ENCODE measurements at places on chromosomes 2 and 18.
A peak's percentile ranks its signal among the peaks of the same experiment; 100 is the strongest.

- no peak for DNase-seq
Observed at GRCh38 chr2:143524559-143525401, 395.6 kb downstream of the ARHGAP15 start.

DNA sequence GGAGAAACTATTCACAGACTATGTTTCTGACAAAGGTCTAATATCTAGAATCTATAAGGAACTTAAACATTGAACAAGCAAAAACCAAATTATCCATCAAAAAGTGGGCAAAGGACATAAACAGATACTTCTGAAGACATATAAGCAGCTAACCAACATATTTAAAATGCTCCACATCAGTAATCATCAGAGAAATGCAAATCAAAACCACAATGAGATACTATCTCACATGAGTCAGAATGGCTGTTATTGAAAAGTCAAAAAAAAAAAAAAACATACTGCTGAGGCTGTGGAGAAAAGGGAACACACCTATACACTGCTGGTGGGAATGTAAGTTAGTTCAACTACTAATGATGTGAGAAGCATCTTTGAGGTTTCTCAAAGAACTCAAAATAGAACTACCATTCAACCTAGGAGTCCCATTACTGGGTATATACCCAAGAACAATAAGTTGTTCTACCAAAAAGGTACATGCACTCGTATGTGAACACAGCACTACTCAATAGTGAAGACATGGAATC is 220.4 kb upstream of the TFPI start:
- no peak for DNase-seq

DNA sequence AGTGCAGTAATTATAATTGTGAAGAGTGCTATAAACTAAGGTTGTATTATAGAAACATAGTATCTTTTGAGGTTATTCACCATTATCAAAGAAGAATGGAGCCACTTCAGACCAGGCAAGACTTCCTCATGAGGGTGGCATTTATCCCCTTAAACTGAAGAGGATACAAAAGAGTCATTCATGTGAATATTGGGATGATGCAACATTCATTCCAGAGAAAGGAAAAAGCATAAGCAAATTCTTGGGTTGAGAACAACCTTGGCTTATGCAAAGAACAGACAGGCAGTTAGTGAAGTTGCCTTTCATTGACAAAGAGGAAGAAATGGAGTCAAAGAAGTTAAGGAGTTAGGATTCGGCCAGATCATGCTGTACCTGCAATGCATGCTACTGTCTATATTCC is 682.5 kb downstream of the MBD2 start:
- no peak for DNase-seq

DNA sequence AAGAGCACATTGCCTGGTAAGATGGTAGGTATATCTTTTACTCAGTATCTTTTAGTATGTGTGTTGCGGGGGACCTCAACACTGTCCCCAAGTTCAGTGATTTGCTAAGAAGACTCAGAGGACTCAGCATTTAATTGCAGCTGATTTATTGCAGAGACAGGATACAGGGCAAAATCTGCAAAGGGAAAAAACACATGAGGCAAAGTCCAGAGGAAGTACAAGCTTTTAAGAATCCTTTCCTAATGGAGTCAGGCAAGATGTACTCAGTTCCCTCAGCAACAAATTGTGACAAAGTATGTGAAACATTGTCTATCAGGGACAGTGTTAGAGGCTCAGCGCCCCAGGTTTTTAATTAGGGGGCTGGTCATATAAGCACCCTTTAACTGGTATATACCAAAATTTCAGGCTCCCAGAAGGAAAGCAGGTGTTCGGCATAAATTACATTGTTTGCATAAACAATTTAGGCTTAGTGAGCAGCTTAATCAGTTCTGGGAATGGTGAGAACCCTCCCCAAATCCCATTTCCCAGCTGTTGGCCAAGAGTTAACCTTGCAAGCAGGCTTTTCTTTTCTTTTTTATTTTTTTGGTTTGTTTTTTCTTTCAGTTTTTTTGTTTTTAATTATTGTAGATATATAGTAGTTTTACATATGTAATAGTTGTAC is 41.7 kb downstream of the RAB3GAP1 start:
- no peak for DNase-seq

DNA sequence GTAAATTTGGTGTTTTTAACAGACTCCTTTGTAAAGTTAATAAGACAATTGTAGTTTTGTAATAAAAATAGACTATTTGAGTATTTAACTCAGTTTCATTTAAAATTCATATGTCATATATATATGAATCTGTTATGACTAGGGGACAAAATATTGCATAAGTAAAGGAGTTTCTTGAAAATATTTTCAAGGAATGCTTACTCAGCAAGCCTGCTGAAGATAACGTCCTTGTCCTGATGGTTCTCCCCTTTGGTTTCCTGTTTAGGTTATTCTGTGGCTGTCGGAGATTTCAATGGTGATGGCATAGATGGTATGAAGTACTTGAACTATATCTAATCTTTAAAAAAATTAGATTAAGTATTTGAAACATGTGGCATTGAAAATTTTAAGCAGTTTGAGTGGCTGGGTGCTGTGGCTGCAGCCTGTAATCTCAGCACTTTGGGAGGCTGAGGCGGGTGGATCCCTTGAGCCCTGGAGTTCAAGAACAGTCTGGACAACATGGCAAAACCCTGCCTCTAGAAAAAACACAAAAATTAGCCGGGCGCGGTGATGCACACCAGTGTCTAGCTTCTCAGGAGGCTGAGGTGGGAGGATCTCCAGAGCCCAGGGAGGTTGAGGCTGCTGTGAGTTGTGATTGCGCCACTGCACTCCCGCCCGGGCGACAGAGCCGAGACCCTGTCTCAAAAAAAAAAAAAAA is 47.1 kb downstream of the ITGAV start:
- DNase-seq, result no peak

- no peak for DNase-seq
Observed at GRCh38 chr2:135074216-135074615, 22.1 kb downstream of the RAB3GAP1 start.

- DNase-seq, result no peak
Observed at GRCh38 chr2:153101187-153101586, 377.4 kb downstream of the RPRM start.

DNA sequence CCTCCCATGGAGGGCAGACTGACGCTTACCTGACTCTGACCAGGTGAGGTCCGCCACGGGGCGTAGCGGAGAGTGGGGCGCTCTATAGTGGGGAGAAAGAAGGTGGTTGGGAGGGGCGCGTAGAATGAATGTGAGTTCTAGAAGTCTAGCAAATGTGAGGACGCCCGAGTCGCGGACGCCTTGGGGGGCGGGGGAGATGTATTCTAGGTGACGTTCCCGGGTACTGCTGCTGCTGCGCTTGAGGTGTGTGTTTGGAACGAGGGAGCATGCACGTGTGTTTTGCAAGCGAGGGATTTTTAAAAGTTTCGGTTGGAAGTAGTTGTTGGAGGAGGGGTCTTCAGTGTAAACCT is 758 bp downstream of the RIF1 start:
- peak; percentile 33 for DNase-seq

DNA sequence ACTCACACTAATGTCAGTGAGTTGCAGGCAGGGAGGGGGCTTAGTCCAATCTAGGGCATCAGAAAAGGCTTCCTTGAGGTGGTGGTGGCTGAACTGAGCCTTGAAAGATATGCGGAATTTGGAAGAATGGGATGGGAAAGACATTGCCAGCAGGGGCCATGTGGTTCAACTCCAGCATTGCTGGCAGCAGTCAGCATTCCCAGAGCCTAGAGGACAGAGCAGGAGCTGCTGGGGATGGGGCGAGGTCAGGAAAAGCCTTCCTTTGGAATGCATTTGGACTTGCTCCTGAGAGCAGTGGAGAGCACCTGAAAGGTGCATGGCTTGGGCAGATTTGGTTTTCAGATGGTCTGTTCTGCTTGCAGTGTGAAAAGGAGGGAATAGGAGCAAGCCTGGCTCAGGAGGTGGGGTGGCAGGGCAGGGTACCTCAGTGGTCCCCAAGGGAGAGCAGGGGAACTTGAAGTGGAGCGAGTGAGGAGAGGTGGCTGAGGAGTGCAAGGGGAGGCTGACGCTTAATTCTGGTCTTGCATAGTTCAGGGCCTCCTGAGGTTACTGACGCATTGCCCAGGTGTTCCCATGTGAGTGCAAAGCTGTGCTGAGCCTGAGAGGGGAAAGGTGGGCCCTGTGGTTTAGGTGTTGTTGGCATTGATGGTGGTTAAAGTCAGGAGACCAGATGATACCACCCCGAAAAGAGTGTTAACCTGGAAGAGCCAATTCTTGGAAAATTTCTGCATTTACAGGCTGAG is 112.1 kb upstream of the MGAT5 start:
- DNase-seq, result no peak

GRCh38 chr2:60966507-60967405 is 50.8 kb upstream of the PEX13 start:
- DNase-seq, result no peak

DNA sequence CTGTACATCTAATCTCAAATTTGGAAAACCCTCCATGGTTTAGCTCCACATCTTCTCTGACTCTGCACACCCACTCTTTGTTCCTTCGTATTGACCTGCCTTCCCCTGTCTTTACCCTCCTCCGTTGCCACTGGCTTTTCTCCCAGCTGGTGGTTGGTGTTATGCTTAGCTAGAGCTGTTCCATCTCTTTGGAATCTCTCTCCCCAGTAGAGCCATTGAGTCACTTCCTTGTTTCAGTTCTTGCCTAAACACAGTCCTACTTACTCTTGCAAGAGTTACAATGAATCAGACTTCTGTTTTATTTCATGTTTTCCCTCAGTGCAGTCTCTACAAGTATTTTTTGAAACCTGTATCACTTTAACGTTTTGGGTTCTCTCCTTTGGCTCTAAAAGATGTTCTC is 263.9 kb downstream of the LTBP1 start:
- DNase-seq, result no peak

GRCh38 chr2:231732604-231733003 is 24.3 kb downstream of the PTMA start:
- no peak for DNase-seq

- DNase-seq, result no peak
Observed at GRCh38 chr2:1348789-1349188, 64.5 kb upstream of the TPO start.

- DNase-seq, result no peak
Observed at GRCh38 chr18:6039055-6039454, 143.7 kb upstream of the TMEM200C start.

DNA sequence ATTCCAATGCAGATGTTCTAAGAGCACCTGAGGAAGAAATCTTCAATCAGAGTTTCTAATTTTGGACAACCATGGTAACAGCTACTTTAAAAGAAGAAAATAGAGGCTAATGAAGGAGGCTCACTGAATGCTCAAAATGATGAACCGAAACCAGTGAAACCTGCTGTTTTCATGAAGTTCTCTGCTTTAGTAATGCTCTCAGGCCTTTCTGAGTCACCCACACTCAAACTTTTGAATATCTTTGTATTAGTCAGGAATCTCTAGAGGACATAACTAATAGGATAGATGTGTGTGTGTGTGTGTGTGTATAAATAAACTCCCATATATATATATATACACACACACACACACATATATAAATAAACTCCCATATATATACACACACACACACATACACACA is 76.9 kb upstream of the RIT2 start:
- no peak for DNase-seq

- DNase-seq, result no peak
Observed at GRCh38 chr18:42641996-42642395, 473.5 kb downstream of the RIT2 start.

- no peak for DNase-seq
Observed at GRCh38 chr2:168217920-168218319, 29.5 kb downstream of the STK39 start.

DNA sequence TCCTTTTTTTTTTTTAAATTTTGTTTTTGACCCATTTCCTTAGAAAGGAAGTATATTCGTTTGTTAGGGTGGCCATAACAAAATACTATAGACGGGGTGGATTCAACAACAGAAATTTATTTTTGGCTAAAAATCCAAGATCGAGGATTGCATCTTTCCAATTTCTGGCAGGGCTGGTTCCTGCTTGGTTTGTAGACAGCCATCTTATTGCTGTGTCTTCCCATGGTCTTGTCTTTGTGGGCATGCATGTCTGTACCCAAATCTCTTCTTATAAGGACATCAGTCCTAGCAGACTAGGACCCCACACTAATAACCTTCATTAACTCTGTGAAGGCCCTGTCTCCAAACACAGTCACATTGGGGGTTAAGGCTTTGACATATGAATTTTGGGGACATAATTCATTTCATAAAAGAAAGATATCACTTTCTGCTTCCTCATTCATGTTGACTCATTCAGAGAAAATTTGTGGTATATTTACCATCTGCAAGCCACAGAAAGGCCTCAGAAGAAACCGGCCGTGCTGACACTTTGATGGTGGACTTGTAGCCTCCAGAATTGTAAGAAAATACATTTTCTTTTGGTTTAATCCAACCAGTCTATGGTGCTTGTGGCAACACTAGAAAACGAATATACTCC is 262.1 kb downstream of the LPIN1 start:
- DNase-seq, result no peak

DNA sequence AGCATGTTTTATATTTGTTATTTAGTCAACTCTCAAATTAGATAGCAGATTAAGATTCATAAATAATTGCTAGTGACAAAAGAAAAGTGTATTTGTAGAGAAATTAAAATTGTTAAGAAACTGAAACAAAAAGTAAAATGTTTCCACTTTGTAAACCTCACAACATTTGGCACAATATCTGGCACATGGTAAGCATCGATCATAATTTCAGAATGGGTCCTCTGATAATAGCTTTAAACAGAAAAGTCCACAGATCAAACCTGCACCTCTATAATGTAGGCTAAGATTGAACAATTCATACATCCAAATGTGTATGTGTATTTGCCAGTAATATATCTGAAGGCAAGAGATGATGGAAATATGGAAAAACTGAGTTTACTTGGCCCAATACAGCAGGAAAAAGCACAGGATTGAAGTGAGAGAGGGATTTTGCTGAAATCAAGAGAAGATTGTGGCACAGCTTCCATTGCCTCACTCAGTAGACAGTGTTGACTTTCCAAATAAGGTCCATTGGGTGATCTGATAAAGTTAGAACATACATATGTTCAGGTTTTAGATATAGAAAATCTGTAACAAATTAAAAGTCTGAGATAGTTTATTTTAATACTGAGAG is 39.4 kb downstream of the COBLL1 start:
- no peak for DNase-seq

- no peak for DNase-seq
Observed at GRCh38 chr2:223668302-223668998, 66.3 kb upstream of the SCG2 start.

DNA sequence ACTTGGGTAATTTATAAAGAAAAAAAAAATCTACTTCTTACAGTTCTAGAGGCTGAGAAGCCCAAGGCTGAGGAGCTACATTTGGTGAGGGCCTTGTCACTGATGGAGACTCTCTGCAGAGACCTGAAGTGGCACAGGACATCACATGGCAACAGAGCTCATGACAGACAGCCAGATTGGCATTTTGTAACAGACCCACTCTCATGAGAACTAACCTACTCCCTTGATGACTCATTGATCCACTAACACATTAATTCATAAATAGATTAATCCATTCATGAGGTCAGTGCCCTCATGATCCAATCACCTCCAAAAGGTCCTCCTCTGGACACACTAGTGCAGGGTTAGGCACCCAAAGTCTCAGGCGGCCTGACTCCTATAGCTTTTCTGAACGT is 318.4 kb downstream of the GULP1 start:
- DNase-seq, result no peak

- DNase-seq, result peak; percentile 0
Observed at GRCh38 chr2:158953926-158954763, 14.3 kb upstream of the TANC1 start.
